ENCODE measurements at places on chromosomes 3 and 15.

GRCh38 chr3:11238060-11238459 lies 34.1 kb upstream of the ATG7 start:
- DNase-seq, result peak; percentile 73

DNA sequence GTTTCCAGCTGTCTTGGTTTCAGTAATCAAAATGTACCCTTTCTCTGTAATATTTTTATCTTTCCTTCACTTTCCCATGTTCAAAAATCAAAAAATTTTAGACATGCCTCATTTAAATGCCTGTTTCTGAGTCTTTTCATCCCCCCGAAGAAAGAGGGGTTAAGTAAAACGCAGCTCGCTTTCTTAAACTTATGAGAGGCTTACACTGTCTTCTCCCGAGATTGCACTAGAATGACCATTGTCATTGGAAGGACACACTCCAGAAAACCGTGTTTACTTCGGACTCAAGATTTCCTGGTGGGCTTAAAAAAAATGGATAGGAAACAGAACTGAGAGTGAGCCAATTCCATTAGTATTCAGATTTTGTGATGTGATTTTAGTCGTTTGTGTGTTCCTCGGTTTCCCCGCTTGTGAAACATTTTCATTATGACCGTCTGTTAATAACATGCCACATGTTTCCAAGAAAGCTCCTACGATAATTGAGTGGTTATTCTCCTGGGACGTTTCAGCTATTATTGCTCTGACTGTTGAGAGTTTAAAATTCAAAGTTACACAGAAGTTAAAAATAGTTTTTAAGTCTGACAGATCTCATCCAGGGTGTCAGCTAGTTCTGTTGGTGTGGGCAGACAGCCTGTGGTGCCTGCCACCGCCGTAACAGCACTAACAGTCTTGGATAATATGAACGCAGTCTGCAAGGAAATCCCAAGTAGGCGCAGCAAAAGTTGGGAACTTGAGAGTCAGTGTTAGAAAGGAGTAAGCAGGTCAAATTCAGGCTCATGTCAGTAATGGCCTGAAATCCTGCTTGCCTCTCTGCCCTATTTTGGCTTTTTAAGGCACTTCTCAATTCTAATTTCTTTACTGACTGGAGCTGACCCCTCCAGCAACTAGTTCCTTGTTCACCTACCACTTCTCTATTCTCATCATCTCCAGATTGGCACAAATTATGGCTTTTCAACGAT lies 1.5 kb downstream of the CRYBG3 start:
- DNase-seq, result no peak

DNA sequence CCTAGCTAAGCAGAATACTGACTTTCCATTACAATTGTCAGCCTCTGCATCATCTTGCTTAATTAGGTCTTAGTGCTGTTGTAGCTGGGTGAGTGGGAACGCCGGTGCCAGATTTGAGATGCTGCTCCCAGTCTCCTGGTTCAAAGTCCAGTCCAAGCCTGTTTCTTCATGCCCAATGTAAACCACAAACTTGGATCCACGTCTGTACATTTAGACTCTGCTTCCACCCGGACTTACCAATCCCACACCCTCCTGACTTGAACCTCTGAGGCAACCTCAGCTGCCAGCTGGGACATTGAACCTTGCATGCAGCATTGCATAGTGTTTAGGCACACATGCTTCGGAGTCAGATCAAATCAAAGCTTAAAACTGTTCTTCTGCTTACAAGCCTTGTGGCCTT lies 43.0 kb downstream of the BCL2L10 start:
- DNase-seq, result no peak

DNA sequence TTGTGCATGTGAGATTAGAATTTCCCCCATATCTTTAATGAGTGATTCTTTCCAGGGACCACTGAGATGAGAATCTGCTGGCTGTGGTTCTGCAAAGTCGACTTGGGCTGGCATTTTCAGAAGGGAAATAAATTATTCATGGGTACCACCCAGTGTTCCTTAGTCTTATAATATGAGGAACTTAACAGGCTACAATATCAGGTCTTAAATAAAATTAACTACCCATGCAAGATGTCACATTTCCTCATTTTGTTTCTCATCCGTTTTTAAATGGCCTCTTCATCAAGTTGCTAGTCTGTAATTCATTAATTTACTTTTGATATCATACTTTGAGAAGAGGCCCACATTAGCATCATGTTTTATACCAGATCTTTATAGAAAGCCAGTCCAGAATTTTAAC lies 58.3 kb upstream of the SKOR1 start:
- no peak for DNase-seq

DNA sequence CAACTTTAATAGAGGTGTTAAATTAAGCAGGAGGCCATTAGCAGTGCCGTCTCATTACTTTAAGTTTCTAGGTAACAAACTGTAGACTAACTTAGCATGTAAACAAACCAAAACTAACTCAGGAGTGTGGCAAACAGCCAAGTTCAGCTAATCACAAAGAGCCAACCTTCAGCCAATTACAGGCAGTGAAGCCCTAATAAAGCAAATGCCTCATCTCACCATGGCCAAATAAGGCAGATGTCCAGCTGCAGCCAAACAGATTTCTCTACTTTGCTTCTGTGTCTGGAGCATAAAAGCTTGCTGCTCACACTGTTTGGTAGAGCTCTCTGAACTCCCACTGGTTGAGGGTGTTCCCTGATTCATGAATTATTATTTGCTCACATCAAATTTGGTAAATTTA lies 835.4 kb upstream of the GBE1 start:
- DNase-seq, result no peak

DNA sequence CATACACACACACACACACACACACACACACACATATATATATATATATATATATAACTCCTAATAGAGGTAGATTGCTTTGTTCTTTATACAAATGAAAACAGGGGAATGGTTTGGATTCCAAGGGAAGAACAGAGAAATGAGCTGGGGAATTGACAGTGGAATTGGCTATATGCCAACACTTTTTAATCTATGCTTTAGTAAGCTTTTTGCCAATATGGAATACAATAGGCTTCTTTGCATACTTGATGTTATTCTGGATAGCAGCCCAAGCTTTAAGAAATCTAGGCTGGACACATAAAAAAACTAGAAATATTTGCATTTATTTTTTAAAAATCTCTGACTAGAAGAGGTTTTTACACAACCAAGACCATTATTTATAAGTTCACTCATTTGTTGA lies 334.2 kb upstream of the MDFIC2 start:
- DNase-seq, result no peak

GRCh38 chr3:165553371-165553770 lies 283.9 kb downstream of the BCHE start:
- DNase-seq, result no peak

DNA sequence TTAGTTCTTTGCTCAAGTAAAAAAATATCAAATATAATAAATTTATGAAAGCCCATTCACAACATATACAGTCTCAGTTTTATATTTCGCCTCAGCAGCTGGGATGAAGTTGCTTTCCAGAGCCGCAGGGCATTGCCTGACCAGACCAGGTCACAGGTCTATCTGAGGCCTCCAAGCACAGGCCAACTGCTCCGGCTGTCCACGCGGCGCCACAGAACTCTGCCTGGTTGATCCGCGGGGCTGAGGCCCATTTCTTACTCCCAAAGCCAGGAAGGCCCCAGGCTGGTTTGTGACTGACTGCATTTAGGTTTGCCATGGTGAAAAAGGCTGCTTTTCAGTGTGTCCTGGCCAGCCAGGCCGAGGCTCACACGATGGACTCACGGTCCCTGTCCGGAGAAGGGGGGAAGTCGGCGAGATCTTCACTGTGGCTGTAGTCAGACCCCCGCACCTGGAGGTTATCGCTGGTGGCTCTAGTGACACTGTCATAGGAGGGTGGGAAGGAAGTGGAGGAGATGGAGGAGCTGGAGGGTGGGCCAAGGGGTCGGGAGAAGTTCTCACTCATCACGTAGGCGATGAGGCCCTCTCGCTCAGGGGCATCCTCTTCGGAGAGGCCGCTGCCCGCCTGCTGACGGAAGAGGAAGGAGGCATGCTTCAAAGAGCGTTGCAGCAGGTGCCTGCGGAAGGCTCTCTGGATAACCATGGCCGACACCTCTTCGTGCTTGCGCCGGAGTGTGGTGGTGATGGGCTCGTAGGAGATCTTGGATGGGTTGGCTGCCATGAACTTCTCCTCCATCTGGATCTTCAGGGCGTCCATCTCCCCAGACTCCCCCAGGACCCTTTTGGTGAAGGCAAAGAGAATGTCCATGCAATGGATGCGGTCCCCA lies 54.1 kb downstream of the EXOG start:
- DNase-seq, result no peak

GRCh38 chr15:71330638-71331162 lies 215.4 kb downstream of the THSD4 start:
- DNase-seq, result no peak

DNA sequence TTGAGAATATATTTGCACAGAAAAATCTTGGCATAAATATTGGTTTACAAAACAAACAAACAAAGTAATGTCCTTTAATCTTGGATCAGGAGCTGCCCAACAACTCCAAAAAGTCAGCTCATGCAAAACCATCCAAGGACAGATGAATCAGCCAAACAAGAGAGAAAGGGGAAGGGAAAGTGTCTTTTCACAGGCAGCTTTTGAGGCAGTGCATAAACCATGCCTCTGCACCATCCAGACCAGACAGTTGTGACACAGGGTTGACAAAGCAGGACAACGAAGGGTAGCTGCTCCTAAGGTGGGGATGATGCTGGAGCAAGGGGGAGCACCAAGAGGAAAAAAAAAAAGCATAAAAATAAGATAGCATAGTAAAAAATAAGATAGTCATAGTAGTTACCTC lies 8.7 kb downstream of the CD86 start:
- DNase-seq, result no peak

- no peak for DNase-seq
Measured at GRCh38 chr3:150346981-150347863, 60.9 kb upstream of the TSC22D2 start.

DNA sequence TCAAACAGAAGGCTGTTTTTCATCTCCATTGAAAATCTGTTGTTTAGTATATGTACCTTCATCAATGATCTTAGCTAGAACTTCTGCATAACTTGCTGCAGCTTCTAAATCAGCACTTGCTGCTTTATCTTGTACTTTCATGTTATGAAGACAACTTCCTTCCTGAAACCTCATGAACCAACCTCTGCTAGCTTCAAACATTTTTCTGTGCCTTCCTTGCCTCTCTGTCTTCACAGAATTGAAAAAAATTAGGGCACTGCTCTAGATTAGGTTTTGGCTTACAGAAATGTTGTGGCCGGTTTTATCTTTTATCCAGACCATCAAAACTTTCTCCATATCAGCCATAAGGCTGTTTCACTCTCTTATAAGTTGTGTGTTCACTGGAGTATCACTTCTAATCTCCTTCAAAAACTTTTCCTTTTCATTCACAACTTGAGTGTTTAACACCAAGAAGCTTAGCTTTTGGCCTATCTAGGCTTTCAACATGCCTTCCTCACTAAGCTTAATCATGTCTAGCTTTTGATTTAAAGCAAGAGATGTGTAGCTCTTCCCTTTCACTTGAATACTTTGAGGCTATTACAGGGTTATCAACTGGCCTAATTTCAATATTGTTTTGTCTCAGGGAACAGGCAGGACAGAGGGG lies 78.6 kb downstream of the IGSF11 start:
- DNase-seq, result no peak

DNA sequence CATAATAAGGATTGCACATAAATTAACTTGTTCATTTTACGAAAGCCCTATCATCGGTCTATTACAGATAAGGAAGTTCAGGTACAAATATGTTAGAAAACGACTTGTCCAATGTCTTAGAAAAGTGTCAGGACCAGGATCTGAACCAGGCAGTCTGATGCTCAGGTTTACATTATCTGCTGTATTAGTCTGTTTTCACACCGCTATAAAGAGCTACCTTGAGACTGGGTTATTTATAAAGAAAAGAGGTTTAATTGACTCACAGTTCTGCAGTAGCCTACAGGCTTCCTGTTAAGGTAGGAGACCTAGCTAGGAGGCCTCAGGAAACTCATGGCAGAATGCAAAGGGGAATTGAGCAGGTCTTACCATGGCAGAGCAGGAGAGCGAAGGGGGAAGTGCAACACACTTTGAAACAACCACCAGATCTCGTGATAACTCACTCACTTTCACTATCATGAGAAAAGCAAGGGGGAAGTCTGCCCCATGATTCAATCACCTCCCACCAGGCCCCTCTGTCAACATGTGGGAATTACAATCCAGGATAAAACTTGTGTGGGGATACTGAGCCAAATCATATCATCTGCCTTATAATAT lies 45.8 kb upstream of the GOLIM4 start:
- DNase-seq, result no peak

DNA sequence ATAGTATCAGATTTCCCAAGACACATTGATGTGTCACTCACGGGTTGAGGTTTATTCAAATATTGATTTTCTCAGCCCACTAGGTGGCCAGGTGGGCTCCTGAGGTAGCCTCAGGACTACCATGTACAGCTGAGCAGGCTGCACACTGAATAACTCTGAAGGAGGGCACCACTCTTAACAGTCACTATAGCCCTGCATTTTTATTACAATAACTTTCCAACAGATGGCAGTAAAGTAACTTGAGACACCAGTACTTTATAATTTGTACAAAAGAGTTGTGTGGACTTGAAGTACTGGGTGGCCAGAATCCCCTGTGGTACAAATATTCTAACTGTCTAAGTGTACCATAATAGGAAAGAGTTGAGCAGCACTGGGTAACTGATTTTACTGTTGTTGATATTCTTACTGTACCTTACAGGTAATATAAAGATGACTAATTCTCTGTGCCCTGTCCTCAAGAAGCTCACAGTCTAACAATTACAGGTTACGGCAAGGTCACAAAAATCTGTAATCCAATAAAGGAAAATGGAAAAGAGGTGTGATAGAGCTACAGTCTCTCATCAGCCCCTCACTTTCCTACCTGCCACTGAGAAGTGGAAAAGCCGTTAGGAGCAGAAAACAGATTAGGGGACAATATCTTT lies 76.0 kb downstream of the ETFA start:
- peak; percentile 16 for DNase-seq

- DNase-seq, result no peak
Measured at GRCh38 chr3:14512942-14513327, 27.2 kb downstream of the GRIP2 start.

DNA sequence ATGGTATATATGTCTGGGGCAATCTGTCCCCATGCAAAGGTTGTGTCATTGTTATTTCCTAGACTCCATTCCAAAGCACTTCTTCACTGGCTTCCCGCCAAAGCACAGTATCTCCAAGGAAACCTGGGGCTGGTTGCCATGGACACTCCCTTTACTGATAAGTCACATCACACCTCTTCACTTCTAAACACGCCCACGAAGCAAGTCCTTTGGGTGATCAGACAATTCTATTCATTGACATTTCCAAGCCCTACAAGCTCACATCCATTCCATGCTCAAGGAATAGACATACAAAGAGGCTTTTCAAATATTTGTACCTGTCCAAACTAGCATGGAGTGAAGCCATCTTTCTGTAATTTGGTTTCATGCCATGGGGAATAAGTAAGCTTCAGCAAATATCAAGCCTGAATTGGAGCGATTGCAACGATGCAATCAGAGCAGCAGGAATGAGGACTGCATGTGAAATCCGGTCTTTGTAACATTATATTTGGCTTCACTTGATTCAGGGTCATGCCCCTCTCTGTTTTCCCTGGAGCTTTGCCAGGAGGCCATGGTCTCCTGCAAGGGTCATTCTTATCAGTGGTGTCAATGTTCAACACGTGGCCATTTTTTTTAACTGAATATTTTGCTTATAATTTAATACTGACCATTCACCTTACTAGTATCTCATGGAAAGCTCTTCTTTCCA lies 201.6 kb upstream of the TMC3 start:
- DNase-seq, result no peak

GRCh38 chr3:61730577-61731231 lies 169.3 kb downstream of the PTPRG start:
- no peak for DNase-seq
